ENCODE measurements at places on chromosomes 2 and 18.

DNA sequence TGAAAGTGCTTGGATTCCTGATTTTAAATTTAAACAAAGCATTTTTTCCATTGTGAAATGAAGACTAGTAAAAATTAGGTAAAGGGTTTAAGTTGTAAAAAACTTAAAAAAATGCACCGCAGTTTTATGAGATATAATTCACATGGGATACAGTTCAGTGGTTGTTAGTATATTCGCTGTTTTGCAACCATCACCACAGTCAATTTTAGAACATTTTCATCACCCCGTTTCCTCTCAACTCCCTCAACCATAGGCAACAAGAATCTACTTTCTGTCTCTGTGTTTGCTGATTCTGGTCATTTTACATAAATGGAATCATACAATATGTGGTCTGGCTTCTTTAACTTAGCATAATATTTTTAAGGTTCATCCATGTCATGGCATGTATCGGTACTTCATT, 4.0 kb downstream of the DGKD start:
- no peak for DNase-seq

DNA sequence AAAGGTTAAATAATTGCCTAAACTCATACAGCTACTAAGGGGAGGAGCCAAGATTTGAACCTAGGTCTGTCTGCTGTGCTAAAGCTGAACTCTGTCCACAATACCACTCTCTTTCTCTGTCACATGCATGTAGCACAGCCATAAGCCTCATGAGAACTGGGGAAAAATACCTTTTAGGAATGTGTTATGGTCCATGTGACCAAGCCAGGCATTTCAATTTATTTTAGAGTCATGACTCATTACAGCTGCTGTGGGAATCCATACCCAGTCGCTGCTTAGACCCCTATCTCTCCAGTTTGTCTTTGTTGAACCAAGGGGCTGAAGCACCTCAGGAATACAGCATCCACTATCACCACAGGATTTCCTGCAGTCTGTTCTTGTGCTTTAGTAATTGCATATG, 200.0 kb upstream of the SIX3 start:
- no peak for DNase-seq

DNA sequence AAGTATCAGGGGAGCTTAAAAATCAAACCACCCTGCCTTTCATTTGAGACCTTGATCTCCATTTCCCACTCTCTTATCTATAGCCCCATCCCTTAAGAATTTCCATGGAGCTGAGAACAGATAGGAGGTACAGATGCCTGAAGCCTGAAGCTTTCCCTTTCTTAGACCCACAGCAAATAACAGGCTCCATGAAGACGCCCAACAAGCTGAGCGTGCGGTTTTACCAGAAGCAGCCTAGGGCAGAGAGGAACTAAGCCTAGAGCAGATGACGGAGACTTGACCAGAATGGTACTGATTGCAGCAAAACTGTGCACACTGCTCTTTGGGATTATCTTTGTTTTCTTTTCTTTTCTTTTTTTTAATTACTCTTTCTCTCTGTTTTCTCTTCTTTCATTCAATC, 1.7 kb upstream of the ERBB4 start:
- DNase-seq: no peak

GRCh38 chr2:19611491-19612332, 253.3 kb upstream of the OSR1 start:
- no peak for DNase-seq

All from T-helper 2 cell (primary cell).